ENCODE measurements at places on chromosomes 3 and 15.

DNA sequence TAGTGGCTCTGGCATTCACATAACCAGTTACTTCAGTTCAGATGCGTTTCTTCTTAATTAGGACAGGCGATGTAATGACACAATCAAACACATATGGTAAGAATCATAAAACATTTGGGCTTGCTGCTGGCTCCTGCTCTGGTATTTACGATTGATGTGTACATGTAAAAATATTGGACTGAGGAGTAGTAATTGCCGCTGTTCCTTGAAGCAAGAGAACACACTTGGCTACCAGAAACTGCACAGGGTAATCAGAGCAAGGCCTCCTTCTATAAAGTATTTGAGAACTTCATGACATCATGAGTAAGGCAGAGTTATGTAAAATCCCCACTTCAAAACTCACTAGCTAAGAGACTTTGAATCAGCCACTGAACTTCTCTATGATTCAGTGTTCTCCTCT lies 158.1 kb downstream of the SSR3 start:
- no peak for DNase-seq

GRCh38 chr15:48913141-48913540 lies 35.2 kb downstream of the EID1 start:
- no peak for DNase-seq

DNA sequence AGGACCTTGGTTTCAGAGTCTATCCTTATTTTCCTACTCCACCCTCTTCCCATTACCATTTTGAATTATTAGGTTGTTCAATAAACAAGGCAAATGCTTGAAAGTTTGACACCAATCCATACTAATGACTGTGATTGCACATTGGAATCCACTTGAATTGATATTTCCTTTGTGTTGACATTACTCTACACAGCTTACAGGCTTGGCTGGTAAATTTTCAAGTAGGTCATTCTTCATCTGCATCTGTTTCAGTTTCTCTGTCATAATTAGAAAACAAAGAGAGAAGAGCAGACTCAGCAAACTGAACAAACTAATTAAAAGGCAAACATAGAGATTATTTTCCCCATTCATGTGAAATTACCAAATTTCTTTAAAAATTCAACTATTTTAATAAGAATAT lies 732.9 kb upstream of the BCHE start:
- no peak for DNase-seq

- no peak for DNase-seq
Observed at GRCh38 chr3:5840056-5840455, 652.5 kb downstream of the EDEM1 start.

DNA sequence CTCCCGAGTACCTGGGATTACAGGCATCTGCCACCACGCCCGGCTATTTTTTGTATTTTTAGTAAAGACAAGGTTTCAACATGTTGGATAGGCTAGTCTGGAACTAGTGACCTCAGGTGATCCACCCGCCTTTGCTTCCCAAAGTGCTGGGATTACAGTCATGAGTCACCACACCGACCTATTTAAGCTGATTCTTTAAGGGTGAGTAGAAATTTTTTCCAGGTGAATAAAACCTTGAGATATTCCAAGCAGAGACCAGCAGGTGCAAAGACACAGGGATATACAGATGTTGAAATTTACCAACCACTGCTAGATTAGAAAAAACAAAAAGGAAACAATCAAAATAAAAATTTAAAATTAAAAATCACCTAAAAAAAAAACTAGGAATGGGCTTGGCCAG lies 74.4 kb upstream of the CHRNB4 start:
- no peak for DNase-seq

DNA sequence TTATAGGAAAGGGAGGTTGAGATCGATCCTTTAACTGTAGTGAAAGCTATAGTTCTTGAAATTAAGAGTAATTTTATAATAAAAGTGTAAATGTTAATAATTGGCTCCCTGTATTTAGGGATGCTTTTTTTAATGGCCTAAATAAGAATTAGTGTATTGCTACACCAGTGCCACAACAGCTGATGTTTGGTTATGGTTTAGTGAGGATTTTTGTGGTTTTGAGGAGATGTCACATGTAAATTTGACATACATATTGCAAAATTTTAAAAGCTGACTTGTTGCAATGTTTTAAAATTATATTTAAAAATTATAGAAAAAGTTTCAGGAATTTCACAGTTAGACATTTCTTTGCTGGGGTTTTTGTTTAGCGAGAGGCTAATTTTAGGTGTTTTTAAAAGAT lies 3.9 kb downstream of the TSC22D2 start:
- DNase-seq = no peak

GRCh38 chr3:138038725-138039462 lies 28.9 kb downstream of the CLDN18 start:
- no peak for DNase-seq

- no peak for DNase-seq
Observed at GRCh38 chr15:29670998-29671981, 151.0 kb downstream of the TJP1 start.

DNA sequence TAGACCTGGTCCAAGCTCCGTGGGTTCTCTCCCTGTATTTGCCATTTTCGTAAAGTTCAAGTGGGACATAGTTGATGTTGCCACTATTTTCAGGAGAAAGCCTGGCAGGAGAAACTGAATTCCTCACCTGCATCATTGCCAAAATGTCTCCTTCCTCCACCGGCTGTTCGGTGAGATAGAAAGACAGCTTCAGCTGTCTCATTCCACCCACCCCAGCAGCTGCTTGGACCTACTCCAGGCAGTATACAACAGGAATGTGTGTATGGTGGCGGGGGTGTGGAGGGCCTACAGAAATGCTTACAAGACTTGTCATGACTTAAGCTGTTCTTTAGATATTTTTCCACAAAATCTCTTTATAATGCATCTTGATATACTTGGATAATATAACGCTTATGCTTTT lies 132.7 kb upstream of the RAP2B start:
- peak; percentile 72 for DNase-seq

DNA sequence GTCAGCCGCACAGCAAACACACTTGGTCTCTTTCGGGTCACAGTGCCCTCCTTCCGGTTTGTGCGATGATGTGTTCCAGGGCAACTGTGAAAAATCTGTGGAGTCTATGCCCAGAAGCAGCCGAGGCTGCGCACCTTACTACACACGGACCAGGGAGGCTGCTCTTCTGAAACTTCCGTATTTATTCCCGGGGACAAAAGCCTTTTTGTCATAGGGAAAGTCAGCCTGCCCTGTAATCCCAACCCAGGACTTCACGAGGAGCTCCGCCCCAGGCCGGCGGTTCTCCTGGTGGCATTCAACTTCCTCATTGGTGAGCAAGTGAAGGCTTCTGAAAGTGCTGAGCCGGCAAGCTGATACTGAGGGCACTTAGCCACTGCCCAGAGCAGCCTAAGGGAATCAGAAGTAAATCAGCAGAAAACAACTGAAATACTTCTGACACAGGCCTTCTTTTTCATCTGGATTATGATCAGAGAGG lies 126.5 kb downstream of the FMN1 start:
- peak; percentile 49 for DNase-seq

GRCh38 chr3:10648181-10648580 lies 142.8 kb upstream of the ATP2B2 start:
- no peak for DNase-seq

DNA sequence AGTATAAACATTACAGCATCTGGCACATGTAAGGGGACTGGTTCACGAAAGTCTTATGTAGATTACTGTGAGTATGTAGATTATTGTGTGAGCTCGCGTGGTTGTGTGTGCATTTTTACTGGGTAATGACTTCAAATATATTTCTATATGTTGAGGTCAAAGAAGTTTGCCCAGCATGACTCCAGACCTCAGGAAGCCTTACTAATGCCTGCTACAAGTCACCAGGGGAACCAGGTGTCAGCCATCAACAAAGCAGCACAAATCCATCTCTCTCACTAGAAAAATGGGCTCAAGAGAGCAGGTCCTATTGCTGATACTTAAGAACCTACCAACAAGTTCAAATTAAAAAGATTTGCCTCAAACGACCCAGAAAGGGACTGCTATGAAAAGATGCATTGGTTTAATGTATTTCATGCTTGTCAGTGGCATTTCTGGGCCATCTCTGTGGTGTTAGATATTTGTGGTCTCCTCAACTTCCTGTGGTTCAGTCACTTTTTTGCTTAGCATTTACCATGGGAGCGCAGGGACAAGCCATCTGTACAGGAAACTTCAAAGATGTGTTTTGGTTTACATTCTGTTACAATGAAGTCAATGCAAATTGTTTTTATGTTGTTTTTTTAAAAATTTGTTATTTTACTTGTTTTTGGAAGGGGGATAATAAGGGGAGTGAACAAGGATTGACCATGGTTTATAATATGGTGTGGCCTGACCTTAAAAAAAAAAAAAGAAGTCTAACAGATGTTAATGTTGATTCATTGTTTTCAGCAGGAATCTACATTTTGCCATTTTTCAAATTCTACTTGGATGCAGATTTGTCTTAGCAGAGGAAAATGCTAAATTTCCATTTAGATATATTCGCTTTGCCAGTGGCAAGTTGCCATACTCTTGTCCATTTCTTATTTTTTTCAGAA lies 172.1 kb upstream of the ADAMTS9 start:
- DNase-seq = no peak

DNA sequence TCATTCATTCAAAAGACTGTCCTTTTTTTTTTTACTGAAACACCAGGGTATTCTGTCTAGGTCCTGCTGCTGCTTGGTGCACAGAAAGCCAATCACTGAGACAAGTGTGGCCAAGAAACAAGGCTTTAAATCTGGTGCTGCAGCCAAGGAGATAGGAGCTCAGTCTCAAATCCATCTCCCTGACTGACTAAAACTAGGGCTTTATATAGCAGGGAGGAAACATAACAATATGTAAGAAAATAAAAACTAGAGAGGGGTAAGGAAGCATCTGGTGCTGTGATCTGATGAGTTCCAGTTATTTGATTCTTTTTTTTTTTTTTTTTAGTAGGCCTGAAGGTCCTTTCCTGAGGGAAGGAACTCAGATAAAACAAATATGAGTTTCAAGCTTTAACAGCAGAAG lies 139.8 kb downstream of the ATG7 start:
- DNase-seq = no peak

DNA sequence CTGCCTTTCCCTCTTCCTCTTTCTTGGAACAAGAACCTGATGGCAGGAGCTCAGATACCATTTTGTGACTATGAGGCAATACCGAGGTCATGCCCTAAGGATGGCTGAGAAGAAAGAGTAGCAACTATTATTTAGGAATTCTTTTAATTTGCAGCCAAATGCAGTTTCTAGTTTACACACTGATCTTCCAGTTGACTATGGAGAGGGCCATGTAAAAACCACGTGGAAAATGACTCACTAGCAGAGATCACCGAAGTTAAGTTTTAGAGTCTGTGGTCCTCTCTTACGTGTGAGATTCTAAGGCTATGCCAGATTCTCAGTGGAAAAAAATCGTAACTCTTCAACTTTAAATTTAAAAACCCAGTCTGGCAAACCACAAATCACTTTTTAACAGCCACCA lies 7.8 kb downstream of the BNC1 start:
- no peak for DNase-seq

DNA sequence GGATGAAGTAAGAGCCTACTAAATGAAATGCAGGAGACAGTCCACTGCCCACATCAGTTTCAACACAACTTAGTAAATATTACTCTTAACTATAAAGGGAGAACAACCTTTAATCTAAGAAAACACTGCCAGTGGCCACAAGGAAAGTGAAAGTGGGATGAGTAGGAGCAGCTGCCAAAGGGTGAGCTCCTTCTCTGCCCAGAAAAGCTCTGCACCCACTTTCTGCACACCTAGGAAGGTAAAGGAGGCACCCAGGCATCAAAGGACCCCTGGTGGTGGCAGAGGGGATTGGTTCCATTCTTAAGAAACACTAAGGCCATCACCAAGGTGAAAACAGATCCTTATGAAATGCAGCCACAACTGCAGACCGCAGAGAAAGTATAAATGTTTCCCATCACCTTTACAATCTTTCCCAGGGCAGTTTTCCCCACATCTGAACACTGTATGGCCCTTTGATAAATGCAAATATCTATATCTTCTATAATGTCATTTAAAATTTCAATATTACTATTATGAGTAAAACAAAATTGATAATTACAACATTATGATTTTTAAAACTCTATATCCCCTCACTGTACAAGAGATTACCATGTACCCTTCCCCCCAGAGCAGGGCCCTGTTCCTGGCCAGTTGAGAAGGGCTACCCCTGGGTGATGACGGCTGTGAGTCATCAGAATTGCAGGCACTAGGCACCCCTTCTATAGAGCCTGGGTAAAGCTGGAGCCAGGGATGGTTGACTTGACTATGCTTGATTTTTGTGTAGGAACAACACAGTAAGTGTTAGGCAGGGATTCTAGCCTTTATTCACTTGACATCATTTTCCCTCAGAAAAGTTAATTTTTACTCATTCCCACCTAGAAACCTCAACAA lies 92.0 kb downstream of the SNRK start:
- DNase-seq = no peak

GRCh38 chr3:10336761-10337160 lies 15.8 kb upstream of the SEC13 start:
- no peak for DNase-seq

GRCh38 chr15:67173786-67174185 lies 80.7 kb downstream of the AAGAB start:
- DNase-seq = peak; percentile 40
